Activated CD4-positive, alpha-beta T cell treated with anti-CD3 and anti-CD28 coated beads, Interleukin-2, amount 50 U/mL, for 16 hours (primary cell): ENCODE measurements at places on chromosomes 5 and 9.

DNA sequence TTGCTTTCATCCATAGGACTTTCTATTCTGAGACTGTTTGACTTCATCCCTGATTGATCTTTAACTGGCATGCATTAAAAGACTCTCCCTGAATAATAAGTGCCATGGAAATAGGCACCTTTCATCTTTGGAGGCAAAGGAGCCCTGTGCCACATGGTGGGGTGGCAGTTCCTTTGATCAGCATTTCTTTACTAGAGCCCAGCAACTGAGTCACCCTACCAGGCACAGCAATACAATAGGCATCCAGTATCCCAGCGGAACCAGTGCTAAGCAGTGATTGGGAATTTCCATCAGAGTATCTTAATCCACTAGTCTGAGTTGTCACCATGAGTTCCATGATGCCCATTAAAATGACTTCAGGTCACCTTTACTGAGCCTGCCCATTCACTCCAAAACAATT lies 476.1 kb upstream of the MPDZ start:
- DNase-seq = no peak

DNA sequence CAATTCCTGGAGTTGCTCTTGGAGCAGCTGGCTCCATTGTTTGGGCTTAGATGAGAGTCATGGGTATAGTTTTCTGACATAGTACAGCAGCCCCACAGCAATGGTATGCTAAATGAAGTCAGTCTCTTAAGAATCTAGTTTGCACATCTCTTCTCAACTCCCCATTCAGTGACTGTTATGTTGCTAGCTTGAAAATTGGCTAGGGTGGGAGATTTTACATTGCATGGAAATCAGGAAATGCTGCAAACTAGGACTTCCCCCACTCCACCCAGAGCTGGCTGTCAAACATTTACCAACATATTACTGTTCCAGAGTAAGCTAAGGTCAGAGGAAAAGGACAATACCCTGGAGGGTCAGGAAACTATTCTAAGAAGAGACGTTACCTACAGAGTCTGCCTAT lies 17.6 kb upstream of the FCHO2 start:
- DNase-seq = no peak

DNA sequence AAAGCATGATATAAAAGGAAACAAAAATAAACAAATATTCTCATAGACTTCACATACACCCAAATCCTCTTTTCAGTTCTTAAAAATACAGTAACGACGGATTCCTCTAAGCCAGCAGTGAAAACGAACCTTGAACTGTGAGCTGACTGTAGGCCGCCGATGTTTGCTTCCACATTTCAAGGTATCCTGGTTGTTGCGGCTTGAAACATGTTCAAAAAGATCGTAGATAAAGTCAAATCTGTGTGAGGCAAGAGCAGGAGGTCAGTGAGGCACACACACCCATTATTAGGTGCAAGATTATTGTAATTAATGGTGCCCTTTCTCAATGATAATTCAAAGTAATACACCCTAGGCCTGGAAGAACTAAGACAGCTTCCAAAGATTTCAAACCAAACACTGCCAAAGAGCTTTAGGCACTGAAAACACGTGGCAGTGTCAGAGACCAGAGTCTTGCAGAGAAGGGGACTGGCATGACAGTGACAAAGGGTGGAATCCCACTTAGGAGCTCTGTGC lies 141.2 kb upstream of the RETREG1 start:
- DNase-seq = no peak

GRCh38 chr5:122756264-122756911 lies 18.5 kb upstream of the SNX2 start:
- peak; percentile 67 for DNase-seq

DNA sequence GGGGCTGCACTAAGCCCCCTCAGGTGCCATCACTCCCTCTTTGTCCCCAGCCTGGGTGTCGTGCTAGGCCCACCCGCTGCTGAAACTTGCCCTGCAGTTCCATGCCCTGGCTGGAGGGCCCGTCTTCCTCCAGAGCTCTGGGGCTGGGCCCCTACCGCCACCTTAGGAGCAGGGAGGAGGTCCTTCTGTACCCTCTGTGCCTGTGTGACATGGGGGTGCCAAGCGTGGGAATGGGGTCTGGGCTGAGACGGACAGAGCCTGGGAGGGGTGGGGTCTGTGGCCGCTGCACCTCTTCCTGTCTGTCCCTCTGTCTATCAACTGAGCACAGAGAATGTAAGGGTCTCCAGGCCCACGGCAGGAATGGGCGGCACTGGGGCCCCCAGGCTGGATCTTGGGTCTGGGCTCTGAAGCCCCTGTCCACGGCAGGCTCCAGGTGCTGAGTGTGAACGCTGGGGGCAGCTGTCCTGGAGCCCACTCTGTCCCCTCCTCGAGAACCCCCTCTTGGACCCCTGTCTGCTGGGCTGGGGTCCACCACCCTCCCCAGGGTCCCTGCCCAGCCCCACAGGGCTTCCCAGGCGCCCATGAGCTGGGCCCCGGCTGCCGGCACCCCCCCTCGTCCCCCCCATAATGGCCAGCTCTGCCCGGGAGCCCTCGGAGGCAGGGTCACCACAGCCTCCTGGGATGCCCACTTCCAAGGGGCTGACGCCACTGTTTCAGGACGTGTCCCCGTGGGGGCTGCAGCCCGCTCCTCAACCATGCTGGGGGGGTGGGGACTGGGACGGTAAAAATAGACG lies 15.8 kb upstream of the NRARP start:
- DNase-seq = no peak

DNA sequence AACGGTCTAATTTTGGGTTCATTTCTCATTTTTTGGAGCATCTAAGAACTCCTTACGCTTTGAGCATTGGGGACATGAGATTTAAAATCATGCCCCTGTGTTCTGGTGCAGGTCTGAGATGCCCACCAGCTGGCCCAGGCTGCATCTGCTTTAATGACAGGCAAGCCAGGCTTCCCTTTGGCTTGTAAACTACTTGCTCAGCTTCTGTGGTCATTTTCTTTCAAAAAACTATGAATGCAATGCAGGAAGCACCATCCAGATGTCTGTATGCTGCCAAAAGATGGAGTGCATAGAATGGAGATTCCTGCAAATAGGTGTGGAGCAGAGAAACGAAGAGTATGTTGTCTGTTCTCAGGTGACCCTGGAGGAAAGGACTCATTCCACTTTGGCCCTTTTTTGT lies 399.9 kb upstream of the ADAMTSL1 start:
- no peak for DNase-seq

- no peak for DNase-seq
These were observed 106.3 kb downstream of the UGCG start for GRCh38 chr9:112002847-112003457.
